ENCODE measurements at places on chromosomes 3 and 15.
A peak's percentile ranks its signal among the peaks of the same experiment; 100 is the strongest.

DNA sequence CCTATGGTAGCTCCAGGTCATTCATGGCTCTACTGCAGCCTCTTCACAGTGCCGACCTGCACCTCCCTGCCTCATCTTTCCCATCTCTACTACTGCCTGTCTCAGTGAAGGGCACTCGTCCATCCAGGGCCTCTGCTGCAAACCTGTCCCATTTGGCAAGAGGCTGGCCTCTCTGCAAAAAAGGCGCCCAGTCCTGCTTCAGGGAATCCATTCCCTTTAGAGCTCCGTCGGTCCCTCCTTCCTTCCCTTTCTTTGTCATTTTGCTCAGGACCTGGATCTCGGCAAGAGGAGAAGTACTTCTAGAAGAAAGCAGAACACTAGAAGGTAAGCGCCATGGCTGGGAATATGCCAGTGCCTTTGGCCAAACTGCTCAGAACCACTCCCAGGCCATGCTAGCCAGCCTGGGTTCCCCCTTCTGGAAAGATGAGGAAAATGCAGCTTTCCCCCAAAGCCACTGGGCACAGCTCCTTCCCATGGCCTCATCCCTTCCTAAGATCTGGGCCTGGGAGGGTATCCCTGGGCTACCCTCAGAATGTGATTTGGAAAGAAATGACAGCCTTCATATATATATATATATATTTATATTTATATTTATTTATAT lies 6.4 kb upstream of the ISL2 start:
- H3K4me3 ChIP-seq = no peak overlapping the region
- H3K27me3 ChIP-seq = no peaks in the 10 kb centered on the region
- no peaks in the 10 kb centered on the region for H3K36me3 ChIP-seq
- no peak overlapping the region for H3K27ac ChIP-seq
- DNase-seq = no peak

DNA sequence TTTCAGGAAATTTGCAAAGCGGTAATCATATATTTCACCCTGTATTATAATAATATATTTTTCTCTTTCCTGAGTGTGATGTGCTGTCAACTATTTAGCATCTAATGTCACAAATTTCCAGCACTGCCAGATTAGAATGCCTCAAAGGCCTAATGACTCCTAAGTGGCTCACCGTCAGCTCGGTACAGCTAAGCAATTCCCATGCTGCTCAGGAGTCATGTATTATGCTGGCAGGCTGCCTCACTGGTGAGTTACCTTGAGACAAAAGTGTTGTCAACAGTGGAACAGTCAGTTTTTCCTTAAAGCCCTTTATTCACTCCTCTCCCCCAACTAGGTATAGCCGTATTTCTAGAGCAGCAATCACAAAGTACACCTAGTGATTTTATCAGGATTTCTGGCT lies 83.6 kb downstream of the NSUN3 start:
- no peaks in the 10 kb centered on the region for H3K36me3 ChIP-seq
- no peak overlapping the region for H3K27ac ChIP-seq
- no peak for DNase-seq
- H3K4me3 ChIP-seq = no peak overlapping the region

DNA sequence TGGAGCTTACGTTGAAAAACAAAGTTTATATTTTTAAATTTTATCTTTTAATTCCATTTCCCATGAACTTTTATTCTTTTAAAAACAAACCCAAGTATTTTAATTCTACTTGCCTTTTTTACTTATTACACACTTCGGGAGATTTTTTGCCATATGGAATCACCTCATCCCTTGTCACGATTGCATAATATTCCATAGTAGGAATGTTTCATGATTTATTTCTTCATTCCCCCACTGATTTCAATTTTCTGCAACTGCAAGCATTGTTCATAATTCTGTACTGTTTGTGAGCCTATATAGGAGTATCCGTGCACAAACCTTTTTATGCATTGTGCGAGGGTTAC lies 574 bp upstream of the SLC25A36 start:
- peak overlapping the region; percentile 89 for H3K27ac ChIP-seq
- peak overlapping the region; percentile 59 for H3K4me3 ChIP-seq
- peaks cover 14% of the 10 kb centered on the region for H3K4me1 ChIP-seq
- H3K36me3 ChIP-seq = no peaks in the 10 kb centered on the region

GRCh38 chr3:156964577-156964976 lies 138.4 kb downstream of the LEKR1 start:
- no peak overlapping the region for H3K4me3 ChIP-seq
- H3K27ac ChIP-seq = no peak overlapping the region
- DNase-seq = no peak

DNA sequence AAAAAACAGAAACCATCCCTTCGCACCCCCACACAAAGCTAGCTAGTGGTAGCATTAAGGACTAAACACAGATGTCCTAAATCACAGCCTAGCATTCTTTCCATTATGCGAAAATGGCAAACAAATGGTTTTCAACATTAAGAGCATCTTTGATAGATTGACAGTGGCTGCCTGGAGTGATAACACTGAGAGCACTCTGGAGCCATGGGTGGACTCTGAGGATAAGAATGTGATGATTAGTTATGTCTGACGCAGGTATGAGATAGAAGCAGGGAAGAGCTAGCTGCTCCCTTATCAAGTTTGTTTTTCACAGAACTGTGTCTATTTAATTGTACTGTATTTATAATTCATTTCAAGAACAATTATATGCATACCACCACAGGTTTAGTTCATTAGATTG lies 142.9 kb downstream of the PDZRN3 start:
- H3K27ac ChIP-seq = no peak overlapping the region
- no peak overlapping the region for H3K4me3 ChIP-seq
- H3K36me3 ChIP-seq = no peaks in the 10 kb centered on the region
- DNase-seq = no peak
- no peaks in the 10 kb centered on the region for H3K27me3 ChIP-seq

- H3K4me1 ChIP-seq = no peaks in the 10 kb centered on the region
- DNase-seq = no peak
- H3K36me3 ChIP-seq = no peaks in the 10 kb centered on the region
- no peak overlapping the region for H3K4me3 ChIP-seq
- H3K27me3 ChIP-seq = no peaks in the 10 kb centered on the region
- H3K27ac ChIP-seq = no peak overlapping the region
These were observed 1.9 kb downstream of the FGF7 start for GRCh38 chr15:49424954-49425353.

All from naive thymus-derived CD4-positive, alpha-beta T cell (primary cell).